ENCODE measurements at places on chromosomes 4 and X.

GRCh38 chrX:12709047-12709446 lies 82.2 kb upstream of the PRPS2 start:
- no peaks in the 10 kb centered on the region for H3K27me3 ChIP-seq
- H3K4me1 ChIP-seq = no peaks in the 10 kb centered on the region
- no peak for DNase-seq
- no peaks in the 10 kb centered on the region for H3K36me3 ChIP-seq
- no peak overlapping the region for H3K4me3 ChIP-seq
- no peak overlapping the region for H3K27ac ChIP-seq

- H3K27ac ChIP-seq = no peak overlapping the region
- no peak for DNase-seq
These were observed 24.2 kb downstream of the CBLL2 start for GRCh38 chrX:22296871-22297270.

DNA sequence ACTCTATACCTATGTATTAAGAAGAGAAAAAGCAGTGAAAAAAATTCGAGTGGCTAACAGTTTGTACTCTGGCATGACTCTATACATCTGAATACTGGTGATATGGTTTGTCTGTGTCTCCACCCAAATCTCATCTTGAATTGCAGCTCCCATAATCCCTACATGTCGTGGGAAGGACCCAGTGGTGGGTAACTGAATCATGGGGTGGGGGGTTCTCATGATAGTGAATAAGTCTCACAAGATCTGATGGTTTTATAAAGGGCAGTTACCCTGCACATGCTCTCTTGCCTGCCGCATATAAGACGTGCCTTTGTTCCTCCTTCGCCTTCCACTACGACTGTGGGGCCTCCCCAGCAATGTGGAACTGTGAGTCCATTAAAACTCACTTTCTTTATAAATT lies 70.4 kb downstream of the LRBA start:
- no peak overlapping the region for H3K27ac ChIP-seq
- no peak overlapping the region for H3K4me3 ChIP-seq
- no peaks in the 10 kb centered on the region for H3K4me1 ChIP-seq
- no peaks in the 10 kb centered on the region for H3K27me3 ChIP-seq
- no peaks in the 10 kb centered on the region for H3K36me3 ChIP-seq

GRCh38 chr4:86223472-86223871 lies 136.4 kb downstream of the MAPK10 start:
- DNase-seq = no peak
- H3K4me1 ChIP-seq = no peaks in the 10 kb centered on the region
- H3K27me3 ChIP-seq = no peaks in the 10 kb centered on the region
- H3K4me3 ChIP-seq = no peak overlapping the region
- no peaks in the 10 kb centered on the region for H3K36me3 ChIP-seq
- H3K27ac ChIP-seq = no peak overlapping the region

DNA sequence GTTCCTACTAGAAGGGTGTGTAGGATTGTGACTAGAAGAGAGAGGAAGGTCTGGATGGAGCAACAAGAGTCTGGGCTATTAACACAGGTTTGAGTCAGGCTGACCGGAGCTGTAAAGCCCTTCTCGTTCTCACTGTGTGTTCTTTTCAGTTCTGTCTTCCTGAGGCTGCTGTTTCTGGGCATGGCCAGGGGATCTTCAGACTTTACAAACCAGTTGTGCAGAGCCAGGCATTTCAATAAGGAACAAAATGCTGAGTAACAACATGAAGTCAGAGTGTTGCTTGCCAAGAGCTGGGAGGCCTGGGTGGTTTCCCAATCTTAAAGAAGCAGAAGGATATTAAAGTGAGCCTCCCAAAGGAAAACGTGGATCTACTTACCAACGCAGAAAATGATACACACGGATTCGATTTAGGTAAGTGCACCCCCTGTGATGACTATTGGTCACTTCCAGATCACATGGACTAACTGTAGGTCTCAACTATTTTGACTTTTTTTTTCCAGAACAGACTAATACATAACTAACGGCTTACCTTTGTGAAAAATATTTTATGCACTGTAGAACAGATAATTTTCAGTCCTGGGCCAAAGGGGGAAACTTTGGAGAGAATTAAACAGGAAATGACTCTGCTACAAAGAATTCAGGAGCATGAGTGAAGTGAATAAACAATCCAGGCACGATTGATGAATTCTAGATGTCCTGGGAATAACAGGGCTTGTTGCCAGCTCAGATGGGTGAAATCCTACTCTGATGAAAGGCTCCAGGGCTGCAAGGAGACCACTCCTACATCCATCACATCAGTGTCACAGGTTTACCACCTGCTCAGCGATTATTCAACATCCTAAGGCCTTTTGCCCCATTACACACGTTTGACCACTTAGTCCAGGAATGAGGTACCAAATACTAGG lies 94.5 kb downstream of the ANXA3 start:
- H3K36me3 ChIP-seq = no peaks in the 10 kb centered on the region
- H3K4me1 ChIP-seq = peaks cover 61% of the 10 kb centered on the region
- H3K27me3 ChIP-seq = no peaks in the 10 kb centered on the region
- peak overlapping the region; percentile 86 for H3K27ac ChIP-seq
- DNase-seq = peak; percentile 90

All from suprapubic skin (tissue), 4 donors.